Type B pancreatic cell (in vitro differentiated cells): ENCODE measurements at places on chromosomes 5 and 9. TPM values are rescaled to one million over a fixed set of nuclear protein-coding genes. Genes with fewer than 3 reads are reported as not detected.

The PAX5 gene
- not detected in 2 replicates for total RNA-seq

- peaks cover 7% of the 10 kb centered on the region for H3K4me1 ChIP-seq
- H3K27me3 ChIP-seq, result peaks cover 71% of the 10 kb centered on the region
- H3K4me3 ChIP-seq, result peak within 1 kb of the TSS; percentile 82
- no peaks in the 10 kb centered on the region for H3K36me3 ChIP-seq
Observed at GRCh38 chr5:160369990-160370712, at the start of gene C1QTNF2. C1QTNF2 (minus strand) TSS chr5:160370626; CDS start chr5:160355011, 15,615 bp downstream.

- no peak overlapping the region for H3K27ac ChIP-seq
- no peaks in the 10 kb centered on the region for H3K36me3 ChIP-seq
- H3K4me1 ChIP-seq, result no peaks in the 10 kb centered on the region
Observed at GRCh38 chr9:88936132-88936531, 55.1 kb upstream of the S1PR3 start.

DNA sequence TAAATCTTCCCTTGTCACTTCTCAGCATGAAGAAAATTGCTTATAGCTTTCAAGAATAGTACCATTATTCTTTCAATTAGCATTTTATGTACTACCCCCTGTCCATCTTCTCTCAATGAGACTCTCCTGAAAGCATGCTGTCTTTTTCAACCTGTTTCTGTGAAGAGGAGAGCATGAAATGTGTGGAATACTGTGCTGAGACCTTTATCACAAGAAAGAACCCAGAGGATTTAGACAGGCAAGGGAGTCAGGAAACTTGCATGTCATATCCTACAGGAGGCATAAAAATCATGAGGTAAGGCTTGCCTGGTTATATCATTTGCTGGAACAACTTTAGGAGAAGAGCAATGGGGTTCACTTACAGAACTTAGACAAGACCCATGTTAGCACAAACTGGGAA is 56.7 kb upstream of the LPAR1 start:
- no peak overlapping the region for H3K27ac ChIP-seq
- no peak overlapping the region for H3K4me3 ChIP-seq
- H3K4me1 ChIP-seq, result peaks cover 38% of the 10 kb centered on the region

- DNase-seq, result no peak
- H3K36me3 ChIP-seq, result no peaks in the 10 kb centered on the region
- peaks cover 5% of the 10 kb centered on the region for H3K27me3 ChIP-seq
- H3K27ac ChIP-seq, result no peak overlapping the region
- peaks cover 6% of the 10 kb centered on the region for H3K4me1 ChIP-seq
Observed at GRCh38 chr9:91659529-91660495, 236.2 kb upstream of the NFIL3 start.

GRCh38 chr5:139763930-139764791 is 31.4 kb upstream of the PSD2 start:
- no peak for DNase-seq
- peaks cover 41% of the 10 kb centered on the region for H3K4me1 ChIP-seq
- no peaks in the 10 kb centered on the region for H3K36me3 ChIP-seq
- H3K27me3 ChIP-seq, result peaks cover 36% of the 10 kb centered on the region
- peak overlapping the region; percentile 69 for H3K27ac ChIP-seq

DNA sequence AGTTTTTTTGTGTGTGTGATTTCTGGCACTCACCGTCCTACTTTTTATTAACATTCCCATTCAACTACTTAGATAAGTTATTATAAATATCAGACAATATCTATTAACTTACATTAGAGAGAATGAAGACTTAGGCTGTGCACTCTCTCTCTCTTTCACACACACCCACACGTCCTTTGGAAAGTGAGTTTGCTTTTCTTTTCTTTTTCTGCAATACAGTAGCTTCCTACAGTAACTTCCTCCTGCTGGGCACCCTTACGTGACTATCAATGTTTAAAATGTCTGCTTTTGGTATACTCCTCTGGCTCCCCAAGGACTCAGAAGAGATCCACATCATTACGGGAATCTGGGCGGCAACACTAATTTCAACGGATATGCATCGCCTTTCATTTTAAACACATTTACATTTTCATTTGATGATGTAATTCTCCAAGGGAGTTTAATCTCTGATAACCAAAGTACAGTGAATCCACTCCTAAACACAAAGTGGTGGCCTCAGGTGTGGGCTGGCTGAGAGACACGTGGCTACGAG is 179.5 kb downstream of the MAPKAP1 start:
- H3K4me3 ChIP-seq, result no peak overlapping the region
- no peaks in the 10 kb centered on the region for H3K27me3 ChIP-seq
- DNase-seq, result no peak
- no peak overlapping the region for H3K27ac ChIP-seq
- H3K36me3 ChIP-seq, result peaks cover 3% of the 10 kb centered on the region

DNA sequence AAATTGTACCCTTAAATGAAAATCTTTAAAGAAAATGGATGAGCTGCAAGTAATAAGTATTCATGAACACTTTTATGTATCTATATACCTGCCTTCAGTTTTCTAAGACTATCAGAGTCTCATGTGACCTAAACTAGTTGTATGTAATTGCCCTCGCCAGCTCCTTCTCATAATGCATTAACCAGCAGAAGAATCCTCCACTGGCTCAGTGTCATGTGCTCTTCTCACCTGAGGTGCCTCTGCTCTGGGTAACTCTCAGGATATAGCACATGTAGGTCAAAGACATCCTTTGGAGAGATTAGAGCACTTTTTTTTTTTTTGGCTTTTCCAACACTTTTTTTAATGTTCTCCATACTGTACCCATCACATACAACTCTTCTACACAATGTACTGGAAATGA is 183.7 kb upstream of the GNA14 start:
- H3K36me3 ChIP-seq, result no peaks in the 10 kb centered on the region
- H3K27me3 ChIP-seq, result no peaks in the 10 kb centered on the region
- no peak overlapping the region for H3K4me3 ChIP-seq
- H3K4me1 ChIP-seq, result peaks cover 21% of the 10 kb centered on the region

GRCh38 chr5:134439210-134439654 is 27.6 kb upstream of the CDKN2AIPNL start:
- no peaks in the 10 kb centered on the region for H3K36me3 ChIP-seq
- H3K27me3 ChIP-seq, result no peaks in the 10 kb centered on the region
- no peak overlapping the region for H3K4me3 ChIP-seq
- no peaks in the 10 kb centered on the region for H3K4me1 ChIP-seq
- DNase-seq, result no peak
- no peak overlapping the region for H3K27ac ChIP-seq

DNA sequence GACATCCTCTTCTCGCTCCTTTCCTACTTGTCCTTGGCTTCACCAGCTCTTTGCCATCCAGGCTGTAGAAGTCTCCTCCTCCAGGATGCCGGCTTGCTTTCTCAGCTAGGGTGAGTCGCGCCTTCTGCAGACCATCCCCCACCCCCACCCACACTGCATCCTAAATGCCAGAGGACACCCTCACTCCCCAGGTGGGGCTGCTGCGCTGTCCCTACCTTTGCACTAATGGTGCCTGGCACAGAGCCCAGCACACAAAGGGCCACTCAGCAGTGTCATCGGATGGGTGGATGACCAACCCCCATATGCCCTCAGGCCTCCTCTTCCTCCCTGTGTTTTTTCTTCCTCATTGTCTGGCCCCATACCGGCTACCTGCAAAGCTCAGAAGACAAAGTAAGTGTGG is 14.8 kb downstream of the IL9 start:
- no peaks in the 10 kb centered on the region for H3K4me1 ChIP-seq
- H3K4me3 ChIP-seq, result no peak overlapping the region
- H3K27me3 ChIP-seq, result peaks cover 44% of the 10 kb centered on the region
- DNase-seq, result no peak
- H3K36me3 ChIP-seq, result no peaks in the 10 kb centered on the region

- no peak for DNase-seq
- no peak overlapping the region for H3K27ac ChIP-seq
- no peaks in the 10 kb centered on the region for H3K27me3 ChIP-seq
- H3K36me3 ChIP-seq, result no peaks in the 10 kb centered on the region
Observed at GRCh38 chr9:95336281-95336680, 18.8 kb upstream of the FANCC start.
